ENCODE measurements at places on chromosomes 16 and 17. TPM values are rescaled to one million over a fixed set of nuclear protein-coding genes. Genes with fewer than 3 reads are reported as not detected.
A peak's percentile ranks its signal among the peaks of the same experiment; 100 is the strongest.

DNA sequence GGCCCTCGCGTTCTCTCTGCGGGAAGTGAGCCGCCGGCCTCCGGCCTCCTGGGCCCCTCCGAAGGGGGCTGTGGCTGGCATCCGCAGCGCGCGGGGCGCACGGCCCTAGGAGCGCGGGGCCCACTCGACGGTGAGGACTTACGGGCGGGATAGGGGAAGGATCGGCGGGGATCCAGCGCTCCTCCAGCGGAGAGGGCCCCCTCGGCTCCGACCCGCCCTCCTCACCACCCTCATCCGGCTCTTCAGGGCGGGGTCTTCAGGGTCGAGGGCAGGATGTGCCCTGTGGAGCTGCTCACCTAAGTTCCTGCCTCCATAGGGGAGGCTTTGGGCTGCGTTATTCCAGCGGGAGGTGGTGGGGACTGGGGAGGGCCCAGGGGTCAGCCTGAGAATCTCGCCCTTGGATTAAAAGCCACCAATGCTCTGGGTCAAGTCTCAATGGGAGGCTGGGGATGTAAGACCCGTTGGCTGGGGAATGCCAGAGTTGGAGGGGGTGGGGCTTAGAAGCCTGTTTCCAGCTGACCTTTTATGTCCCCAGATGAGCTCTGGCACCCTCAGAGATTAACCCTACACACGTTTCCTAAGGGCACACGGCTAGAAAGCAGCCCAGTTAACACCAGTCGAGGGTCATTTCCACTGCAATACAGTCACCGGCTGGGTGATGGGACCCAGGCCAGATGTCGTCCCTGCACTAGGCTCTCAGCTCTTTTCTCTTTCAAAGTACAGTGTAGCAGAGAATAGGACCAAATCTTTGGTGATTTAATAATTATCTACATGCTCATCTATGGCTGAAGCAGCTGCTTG, 13.4 kb downstream of the TBX2 start:
- DNase-seq: no peak

DNA sequence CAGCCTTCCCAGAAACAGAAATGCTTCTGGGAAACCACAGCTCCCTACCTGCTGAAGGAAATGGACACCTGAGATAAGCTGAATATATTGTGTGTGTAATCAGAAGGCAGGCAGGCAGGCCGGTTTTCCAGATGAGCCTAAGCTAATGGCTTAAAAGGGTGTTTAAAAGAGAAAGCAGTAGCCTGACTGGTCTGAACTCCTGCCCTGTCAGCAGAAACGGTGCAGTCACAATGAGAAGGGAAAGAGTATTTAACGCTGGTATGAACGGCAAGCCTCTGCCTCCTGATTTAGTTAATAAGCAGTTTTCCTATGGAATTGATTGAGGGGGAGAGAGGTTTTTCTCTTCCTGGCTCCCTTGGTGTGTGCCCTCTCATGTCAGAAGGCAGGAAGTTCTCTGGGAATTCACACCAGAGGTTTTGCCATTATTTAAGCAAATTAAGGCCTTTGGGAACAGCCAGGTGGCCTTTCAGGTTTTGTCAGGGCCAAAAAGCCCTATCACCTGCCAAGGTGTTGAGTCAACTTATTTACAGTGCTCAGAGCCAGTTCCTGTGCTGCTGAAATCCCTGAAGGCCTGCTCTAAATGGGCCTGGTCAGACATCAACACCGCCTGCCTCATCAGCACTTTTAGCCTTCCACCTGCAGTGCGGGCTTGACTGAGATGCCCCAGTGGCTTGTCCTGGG, 41.6 kb downstream of the CDH1 start:
- DNase-seq: no peak

DNA sequence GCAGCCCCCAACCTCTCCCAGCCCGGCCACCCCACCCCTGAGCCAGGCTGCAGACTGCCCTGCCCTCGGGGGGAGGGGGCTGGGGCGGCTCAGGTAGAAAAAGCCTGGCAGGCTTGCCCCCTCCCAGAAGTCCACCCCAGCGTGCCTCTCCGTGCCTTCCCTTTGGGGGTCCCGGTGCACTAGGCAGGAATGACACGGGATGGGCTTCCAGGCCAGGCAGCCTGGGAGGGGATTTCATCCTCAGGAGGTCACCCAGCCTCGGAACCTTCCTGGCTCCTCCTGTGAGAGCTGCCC, 185.0 kb downstream of the NTN1 start:
- DNase-seq: no peak

GRCh38 chr17:78368854-78369495, 9.1 kb upstream of the SOCS3 start:
- peak; percentile 51 for DNase-seq

DNA sequence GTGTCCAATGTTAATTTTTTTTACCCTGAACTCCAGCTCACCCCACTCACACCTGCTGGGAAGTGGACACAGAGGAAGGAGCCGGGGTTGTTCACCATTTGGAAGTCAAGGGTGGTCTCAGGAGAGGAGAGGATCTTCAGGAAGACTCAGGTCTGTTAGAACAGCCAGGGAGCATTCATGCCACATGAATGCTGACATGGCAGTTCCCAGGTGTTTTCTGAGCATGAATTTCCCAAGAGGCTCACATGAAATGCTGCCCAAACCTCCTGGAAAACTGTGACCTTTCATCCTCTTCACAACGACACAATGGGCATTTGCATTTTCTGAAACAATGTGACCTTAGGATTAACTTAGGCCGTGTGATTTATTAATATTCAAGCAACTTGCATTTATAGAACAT, 2409.2 kb downstream of the TP53TG3F start:
- DNase-seq: no peak

DNA sequence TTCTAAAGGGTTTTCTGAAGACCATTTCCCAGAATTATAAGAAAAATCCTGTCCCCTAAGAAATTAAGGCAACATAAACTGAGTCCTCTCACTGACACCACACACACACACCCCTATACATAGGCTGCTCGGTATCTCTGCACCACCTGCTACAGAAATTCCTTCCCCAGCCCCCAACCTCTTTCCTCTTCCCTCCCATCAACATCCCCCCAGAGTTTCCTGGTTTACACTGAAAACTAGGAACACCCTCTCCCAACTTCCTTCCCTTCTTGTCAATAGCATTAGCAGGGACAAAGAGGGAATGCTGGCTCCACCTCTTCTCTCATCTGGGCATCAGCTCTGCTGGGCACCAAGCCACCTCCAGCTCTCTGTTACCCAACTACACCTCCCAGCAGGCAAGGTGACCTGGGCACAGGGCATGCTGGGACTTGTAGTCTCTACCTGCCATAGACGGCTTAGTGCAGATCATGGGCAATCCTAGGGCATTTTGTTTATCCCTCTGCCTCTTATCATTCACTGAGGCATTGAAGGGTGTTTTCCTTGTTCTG, 15.7 kb downstream of the CAVIN1 start:
- peak; percentile 87 for DNase-seq

- DNase-seq: peak; percentile 29
Measured at GRCh38 chr17:44911133-44912001, 3.9 kb downstream of the GFAP start.

DNA sequence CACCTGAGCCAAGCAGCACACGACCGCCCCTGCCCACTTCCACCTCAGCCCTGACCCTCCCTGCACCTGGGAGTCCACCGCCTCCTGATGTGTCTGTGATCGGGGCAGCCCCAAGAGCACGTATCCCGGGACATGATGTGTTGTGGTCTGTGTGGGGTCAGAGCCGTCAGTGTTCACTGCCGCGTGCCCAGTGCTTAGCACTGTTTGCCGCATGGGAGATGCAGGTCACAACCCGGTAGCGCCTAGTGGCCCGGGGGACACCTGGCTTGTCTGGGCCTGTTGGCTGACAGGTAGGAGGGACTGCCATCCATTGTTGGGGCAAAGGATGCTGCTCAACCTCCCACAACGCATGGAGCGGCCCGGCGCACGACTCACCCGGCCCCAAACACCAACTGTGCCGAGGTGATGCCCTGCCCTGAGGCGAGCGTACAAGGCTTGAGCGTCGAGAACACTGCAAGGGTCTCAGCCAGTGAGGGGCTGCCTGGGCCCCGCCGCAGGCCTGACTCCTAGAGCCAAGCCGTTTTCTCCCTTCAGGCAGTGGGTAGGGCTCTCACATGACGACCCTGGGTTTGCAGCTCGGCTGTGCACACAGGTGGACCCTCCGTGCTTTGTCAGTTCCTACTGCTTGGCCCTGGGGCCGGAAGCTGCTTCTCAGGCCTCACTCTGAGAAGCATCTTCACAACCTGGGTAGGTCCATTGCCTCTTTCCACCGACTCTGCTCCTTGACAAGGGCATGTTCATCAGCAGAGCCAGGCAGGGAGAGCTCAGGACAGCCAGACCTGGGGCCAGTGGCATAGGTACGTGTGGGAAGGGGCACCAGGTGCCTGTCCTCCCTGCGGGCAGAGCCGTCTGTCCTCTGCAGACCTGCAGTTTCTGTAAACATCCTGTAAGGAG, 5.9 kb upstream of the C16orf95 start:
- DNase-seq: no peak

GRCh38 chr16:48628359-48628985, 18.5 kb upstream of the N4BP1 start:
- no peak for DNase-seq

- DNase-seq: no peak
Measured at GRCh38 chr17:77869665-77870132, 88.8 kb upstream of the TNRC6C start.

DNA sequence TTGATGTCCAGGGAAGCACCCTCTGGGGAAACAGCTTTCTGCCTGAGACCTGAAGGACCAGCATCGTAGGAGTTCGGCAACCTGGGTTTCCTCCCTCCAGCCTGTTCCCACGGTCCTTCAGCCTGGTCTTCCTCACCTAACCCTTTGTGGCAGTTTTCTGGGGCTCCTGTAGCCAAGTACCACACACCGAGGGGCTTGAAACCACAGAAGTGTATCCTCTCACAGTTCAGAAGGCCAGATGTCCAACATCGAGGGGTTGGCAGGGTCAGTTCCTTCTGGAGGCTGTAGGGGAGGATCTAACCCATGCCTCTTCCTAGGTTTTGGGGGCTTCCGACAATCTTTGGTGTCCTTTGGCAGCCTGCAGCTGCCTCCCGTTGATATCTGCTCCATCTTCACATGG, 381.0 kb upstream of the TNRC6C start:
- no peak for DNase-seq

DNA sequence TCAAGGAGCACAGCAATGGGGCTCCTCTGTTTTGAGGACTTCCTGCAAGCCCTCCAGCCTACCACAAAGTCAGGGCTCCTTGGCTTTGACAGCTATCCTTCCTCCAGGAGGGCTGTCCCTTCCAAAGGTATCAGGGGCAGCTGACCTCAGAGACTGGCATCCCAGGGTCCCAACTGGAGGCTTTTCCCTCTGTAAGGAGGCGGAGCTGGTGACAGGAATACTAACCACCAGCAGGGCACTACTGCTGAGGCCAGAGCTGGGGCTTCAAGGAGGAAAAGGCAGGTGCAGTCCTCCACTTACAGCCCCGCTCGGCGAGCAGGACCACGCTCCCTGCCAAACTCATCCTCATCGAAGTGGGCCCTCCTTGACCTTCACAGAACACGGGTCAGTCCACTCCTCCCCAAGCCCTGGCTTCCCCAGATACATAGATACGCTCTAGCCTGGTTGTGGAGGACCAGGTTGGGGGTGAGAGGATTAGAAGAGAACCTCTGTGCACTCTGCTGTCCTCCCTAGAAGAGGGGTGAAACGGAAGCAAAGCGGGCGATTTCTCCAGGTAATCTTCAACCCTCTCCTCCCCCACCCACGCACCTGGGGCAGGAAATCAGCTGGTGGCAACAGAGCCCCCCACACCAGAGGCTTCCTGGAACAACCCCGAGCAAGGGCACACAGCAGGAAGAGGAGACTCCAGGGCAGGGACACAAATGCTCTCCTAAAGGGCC, 20.5 kb downstream of the ST3GAL2 start:
- no peak for DNase-seq

DNA sequence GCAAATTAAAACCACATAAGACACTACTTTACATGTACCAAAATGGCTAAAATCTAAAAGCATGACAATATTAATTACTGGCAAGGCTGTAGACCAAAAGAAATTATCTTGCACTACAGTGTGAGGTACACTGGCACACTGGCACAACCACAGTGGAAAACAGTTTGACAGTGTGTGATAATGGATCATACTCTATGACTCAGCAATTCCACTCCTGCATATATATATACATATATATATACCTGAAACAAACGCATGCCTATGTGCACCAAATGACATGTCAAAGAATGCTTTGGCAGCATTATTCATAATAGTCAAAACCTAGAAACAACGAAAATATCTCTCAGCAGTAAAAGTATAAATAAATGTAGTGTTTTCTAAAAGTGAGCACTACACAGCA, 4.6 kb upstream of the DYNLRB2 start:
- no peak for DNase-seq

GRCh38 chr17:66429680-66430079, 127.3 kb downstream of the PRKCA start:
- DNase-seq: no peak

DNA sequence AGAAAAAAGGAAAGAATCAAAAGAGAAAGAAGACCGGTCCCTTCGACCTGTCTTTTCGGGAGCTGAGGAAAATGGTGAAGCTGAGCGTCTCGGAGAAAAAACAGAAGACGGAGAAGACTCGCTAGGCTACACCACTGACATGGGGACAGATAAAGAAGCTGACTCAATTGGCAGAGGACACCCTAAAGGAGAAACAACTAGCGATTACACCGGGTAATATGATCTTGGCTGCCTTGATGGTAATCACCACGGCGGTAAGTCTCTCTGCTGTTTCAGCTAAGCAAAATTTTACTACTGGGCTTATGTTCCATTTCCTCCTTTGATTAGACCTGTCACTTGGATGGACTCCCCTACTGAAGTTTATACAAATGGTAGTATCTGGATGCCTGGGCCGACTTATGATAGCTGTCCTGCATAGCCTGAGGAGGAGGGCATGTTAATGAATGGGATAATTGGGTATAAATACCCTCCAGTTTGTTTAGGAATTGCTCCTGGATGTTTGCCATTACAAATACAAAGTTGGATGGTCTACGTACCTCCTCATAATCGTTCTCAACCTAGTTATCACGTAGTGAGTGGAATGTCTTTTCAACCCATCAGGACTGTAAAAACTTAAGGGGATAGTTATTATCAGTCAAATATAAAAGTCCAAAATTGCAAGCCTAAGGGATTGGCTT, 24.1 kb downstream of the ALOX15B start:
- DNase-seq: no peak

DNA sequence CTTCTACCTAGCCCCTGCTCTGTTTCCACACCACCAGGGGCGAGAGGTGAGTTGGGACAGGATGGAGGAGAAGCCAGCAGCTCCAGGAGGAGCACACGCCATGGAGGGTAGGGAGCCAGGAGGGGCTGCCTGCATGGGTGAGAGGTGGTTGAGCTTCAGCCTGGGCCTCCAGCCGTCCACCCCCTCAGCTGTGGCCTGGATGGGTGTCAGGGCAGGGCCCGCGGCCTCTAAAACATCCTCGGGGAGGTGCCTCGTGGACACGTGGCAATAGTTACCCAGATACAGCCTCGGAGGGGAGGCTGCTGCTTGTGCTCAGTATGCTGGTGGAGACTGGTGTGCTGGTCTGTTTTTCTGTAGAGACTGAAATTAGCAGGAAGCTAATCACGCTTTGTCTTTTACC, 104.7 kb upstream of the GSE1 start:
- DNase-seq: no peak

The SLC47A1 gene
- total RNA-seq: 1.00 TPM

The TBC1D3 gene
- total RNA-seq: not detected

The ADAMTS18 gene
- 4.7 TPM for total RNA-seq

The OTOP3 gene
- total RNA-seq: not detected

The SLC16A6 gene
- 2.8 TPM for total RNA-seq

The ZNF423 gene
- 47.5 TPM for total RNA-seq

The PMFBP1 gene
- 0.82 TPM for total RNA-seq

The BIRC5 gene
- total RNA-seq: 17.6 TPM

The CHTF8 gene
- total RNA-seq: 37.5 TPM

The TP53TG3B gene
- not detected for total RNA-seq

The FBXW10 gene
- total RNA-seq: 0.36 TPM

All from cerebellum (tissue), 4 donors.